ENCODE measurements at places on chromosomes 3 and 15. TPM values are rescaled to one million over a fixed set of nuclear protein-coding genes. Genes with fewer than 3 reads are reported as not detected.

GRCh38 chr3:180990505-180990904, 969 bp upstream of the DNAJC19 start:
- DNase-seq = no peak
- H3K36me3 ChIP-seq = no peaks in the 10 kb centered on the region
- H3K27ac ChIP-seq = peak overlapping the region; percentile 89
- no peaks in the 10 kb centered on the region for H3K27me3 ChIP-seq

DNA sequence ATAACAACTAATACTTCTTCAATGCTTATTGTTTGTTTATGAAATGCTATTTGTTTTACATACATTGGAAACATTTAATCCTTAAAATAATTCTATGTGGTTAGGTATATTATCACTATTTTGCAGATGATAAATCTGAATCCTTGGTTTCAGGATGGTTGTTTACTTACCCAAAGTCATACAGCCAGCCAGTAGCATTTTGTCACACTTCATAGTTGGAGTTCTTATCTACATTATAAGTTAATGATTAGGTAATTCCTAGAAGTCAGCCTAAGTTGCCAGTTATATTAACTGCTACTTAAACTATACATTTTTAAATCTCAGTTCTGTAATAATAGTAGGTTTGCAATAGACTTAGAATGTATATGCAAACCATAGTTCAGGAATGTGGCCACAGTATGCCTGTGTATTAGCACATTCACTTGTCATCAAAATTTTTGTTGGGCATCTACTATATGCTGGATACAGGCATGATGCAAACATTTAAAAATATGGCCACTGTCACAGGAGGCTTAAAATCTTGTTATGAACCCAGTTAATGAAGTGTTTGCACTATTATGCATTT, 187.9 kb downstream of the UBE2E2 start:
- DNase-seq = no peak
- no peaks in the 10 kb centered on the region for H3K4me1 ChIP-seq
- H3K4me3 ChIP-seq = no peak overlapping the region
- no peak overlapping the region for H3K27ac ChIP-seq
- H3K36me3 ChIP-seq = no peaks in the 10 kb centered on the region

Gene IFT80
- total RNA-seq = 10.5 TPM

DNA sequence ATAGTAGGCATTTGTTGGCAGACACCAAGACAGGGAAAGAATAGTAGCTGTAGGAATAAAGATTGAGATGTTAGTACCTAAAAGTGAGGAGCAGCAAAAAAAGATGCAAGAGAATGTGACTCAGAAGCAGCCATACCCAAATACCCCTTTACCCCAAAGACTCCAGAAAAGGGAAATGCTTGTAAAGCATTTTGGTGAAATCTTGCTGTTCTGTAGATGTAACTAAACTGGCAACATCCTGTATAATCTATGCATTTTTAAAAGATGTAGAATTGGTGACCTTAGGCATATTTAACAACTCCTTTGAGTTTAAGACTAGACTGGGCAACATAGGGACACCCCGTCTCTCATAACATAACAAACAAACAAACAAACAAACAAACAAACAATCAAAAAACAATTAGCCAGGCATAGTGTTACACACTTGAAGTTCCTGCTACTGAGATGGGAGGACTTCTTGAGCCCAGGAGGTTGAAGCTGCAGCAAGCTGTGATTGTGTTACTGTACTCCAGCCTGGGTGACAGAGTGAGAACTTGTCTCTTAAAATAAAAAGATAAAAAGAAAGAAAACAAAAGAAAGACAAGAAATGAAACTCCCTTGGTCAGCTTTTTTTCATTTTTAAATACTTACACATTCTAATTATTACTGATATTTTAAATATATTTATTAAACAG, 361.5 kb upstream of the KCNH8 start:
- H3K4me1 ChIP-seq = no peaks in the 10 kb centered on the region
- no peak overlapping the region for H3K4me3 ChIP-seq
- H3K36me3 ChIP-seq = no peaks in the 10 kb centered on the region

Gene NR1I2
- total RNA-seq = 0.21 TPM

GRCh38 chr15:55267401-55268175, 22.0 kb downstream of the RAB27A start:
- H3K27ac ChIP-seq = no peak overlapping the region
- no peak for DNase-seq
- H3K4me3 ChIP-seq = no peak overlapping the region

Gene TNFSF10
- total RNA-seq = 44.7 TPM

- H3K27me3 ChIP-seq = no peaks in the 10 kb centered on the region
- no peaks in the 10 kb centered on the region for H3K36me3 ChIP-seq
- H3K4me1 ChIP-seq = no peaks in the 10 kb centered on the region
- DNase-seq = no peak
These were observed 17.8 kb downstream of the ALPK3 start for GRCh38 chr15:84834969-84835368.

DNA sequence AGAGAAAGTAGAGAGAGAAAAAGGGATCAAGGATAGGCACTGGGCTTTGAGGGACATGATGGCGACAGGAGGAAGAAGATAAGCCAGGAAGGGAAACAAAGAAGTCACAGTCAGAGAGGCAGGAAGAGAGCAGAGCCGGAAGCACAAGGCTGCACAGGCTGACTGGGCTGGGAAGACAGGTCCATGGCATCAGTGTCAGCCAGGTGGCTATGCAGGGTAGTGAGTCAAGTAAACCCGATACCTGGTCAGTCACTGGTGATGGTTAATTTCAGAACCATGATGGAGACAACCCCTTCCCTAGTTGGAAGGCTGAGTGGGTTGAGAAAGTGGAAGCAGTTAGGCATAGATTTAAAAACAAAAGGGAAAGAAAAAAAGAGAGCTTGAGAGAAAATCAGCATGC, 203.8 kb downstream of the EPHB1 start:
- H3K27ac ChIP-seq = no peak overlapping the region
- no peaks in the 10 kb centered on the region for H3K27me3 ChIP-seq
- no peaks in the 10 kb centered on the region for H3K4me1 ChIP-seq
- H3K4me3 ChIP-seq = no peak overlapping the region
- DNase-seq = no peak
- no peaks in the 10 kb centered on the region for H3K36me3 ChIP-seq

DNA sequence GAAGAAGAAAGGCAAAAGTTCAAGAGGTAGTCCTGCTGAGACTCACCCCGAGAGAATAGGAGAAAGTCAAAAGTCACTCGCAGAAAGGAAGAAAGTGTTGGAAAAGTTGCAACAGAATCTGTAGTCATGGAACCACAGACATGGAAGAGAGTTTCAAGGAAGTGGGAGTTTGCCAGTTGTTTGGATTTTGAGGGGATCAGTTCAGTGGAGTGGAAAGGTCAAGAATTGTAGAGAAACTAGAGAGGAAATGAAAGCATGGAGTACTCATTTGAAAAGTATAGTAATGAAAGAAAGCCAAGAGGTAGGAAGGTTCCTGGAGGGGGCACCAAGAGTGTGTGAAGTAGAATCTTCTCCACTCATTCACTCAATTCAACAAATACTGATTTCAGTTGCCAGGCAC, 34.7 kb downstream of the SPTSSB start:
- no peak overlapping the region for H3K4me3 ChIP-seq
- H3K27me3 ChIP-seq = no peaks in the 10 kb centered on the region
- no peak for DNase-seq
- H3K4me1 ChIP-seq = no peaks in the 10 kb centered on the region

Gene A4GNT
- total RNA-seq = not detected

DNA sequence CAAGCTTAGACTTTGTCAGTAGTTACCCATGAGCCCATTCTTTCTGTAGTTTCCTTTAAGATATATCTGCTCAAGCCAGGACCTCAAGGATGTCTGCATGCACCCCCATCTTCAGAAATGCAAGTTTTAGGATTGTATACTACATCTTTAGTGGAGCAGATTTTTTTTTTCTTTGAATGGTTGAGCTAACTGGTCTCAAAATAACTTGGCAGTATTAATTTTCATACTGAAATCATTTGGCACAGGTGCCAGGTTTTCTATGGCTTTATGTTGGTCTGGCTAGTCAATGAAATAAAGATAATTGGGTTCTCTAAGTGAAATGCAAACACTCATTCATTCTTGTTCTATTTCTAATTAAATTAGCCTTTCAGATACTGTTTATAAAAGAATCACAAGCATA, 108.9 kb downstream of the ATG7 start:
- no peaks in the 10 kb centered on the region for H3K27me3 ChIP-seq
- H3K27ac ChIP-seq = no peak overlapping the region
- H3K36me3 ChIP-seq = no peaks in the 10 kb centered on the region

GRCh38 chr15:52163321-52164190, 27.6 kb downstream of the GNB5 start:
- no peaks in the 10 kb centered on the region for H3K27me3 ChIP-seq
- no peak for DNase-seq
- no peak overlapping the region for H3K27ac ChIP-seq
- H3K4me3 ChIP-seq = no peak overlapping the region
- H3K36me3 ChIP-seq = no peaks in the 10 kb centered on the region

Gene LIPH
- 0.07 TPM for total RNA-seq

DNA sequence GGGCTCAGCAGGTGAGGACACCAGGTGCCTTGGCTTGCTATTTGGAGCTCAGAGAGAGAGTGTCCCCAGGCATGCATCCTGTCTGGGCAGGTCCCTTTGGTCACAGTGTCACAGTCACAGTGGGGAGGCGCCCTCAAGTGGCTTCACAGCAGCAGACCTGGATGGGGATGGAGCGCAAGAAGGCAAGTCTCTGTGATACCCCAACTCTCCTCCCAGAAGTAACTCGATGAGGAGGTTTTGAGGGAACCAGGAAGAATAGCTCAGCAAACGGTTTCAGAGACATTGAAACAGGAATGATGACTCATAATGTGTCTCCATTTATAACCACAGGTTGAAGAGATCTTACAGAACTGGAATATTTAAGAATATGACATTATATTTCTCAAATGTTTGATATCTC, 66.5 kb upstream of the SH3GL3 start:
- no peak for DNase-seq
- no peaks in the 10 kb centered on the region for H3K36me3 ChIP-seq
- no peak overlapping the region for H3K4me3 ChIP-seq
- H3K27ac ChIP-seq = no peak overlapping the region
- H3K27me3 ChIP-seq = no peaks in the 10 kb centered on the region

DNA sequence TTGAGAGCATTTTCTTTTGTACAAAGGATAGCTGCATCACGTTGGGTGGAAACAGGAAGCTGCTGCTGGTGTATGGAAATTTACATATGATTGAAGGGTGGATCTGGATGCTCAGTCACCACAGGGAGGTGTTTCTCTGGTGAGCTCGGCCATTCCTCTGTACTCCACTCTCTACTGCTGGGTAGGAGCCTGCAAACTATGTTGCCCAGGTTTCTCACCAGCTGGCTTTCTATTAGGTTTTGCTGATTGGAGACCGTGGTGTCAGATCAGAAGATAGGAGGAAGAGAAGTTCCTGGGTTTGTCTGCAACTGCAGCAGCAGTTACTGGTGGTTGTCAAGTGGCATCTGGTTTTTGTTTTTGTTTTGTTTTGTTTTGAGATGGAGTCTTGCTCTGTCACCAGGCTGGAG, 61.7 kb downstream of the TAMM41 start:
- no peak for DNase-seq
- H3K4me3 ChIP-seq = no peak overlapping the region
- no peak overlapping the region for H3K27ac ChIP-seq
- H3K27me3 ChIP-seq = no peaks in the 10 kb centered on the region
- H3K36me3 ChIP-seq = no peaks in the 10 kb centered on the region
- no peaks in the 10 kb centered on the region for H3K4me1 ChIP-seq

DNA sequence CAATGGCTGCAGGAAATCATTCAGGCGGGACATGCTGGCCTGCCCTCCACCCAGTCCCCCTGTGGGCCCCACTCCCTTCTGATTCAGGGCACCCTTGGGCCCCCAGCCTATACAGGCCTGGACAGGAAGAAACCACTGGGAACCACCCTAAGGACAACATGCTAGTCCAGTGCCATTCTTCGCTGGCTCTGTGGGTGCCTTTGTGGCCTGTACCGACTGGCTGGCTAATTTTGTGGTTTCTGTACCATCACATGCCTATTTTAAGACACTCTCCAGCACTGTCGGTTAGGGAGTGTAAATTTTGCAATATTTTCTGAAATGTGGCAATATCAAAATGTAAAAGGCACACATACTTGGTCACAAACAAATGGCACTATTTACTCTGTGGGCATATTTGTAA, 61.4 kb upstream of the POLG start:
- H3K27ac ChIP-seq = no peak overlapping the region
- DNase-seq = no peak
- H3K4me3 ChIP-seq = no peak overlapping the region
- H3K36me3 ChIP-seq = no peaks in the 10 kb centered on the region
- H3K4me1 ChIP-seq = no peaks in the 10 kb centered on the region
- peaks cover 41% of the 10 kb centered on the region for H3K27me3 ChIP-seq

Gene TRIM59
- total RNA-seq = 42.9 TPM

Gene RAB6B
- total RNA-seq = 6.0 TPM

DNA sequence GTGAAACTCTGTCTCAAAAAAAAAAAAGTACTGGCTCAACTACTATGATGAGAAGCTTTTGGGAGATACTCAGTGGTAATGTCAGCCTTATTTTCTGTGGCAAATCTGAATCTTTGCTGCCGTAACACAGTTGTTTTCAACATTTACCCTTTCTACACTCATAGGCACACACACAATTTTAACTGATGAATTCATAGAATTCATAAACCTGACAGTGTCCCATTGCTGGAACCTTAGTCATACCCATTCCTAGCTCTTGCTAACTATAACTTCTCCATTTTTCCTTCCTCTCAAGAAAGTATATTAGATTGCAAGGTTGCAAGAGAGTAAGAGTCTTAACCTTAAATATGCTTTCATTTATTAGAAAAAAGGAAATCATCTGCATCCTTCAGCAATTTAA, 496.6 kb downstream of the FHIT start:
- H3K27me3 ChIP-seq = no peaks in the 10 kb centered on the region
- H3K4me3 ChIP-seq = no peak overlapping the region
- no peaks in the 10 kb centered on the region for H3K36me3 ChIP-seq
- H3K27ac ChIP-seq = no peak overlapping the region
- DNase-seq = no peak
- no peaks in the 10 kb centered on the region for H3K4me1 ChIP-seq

DNA sequence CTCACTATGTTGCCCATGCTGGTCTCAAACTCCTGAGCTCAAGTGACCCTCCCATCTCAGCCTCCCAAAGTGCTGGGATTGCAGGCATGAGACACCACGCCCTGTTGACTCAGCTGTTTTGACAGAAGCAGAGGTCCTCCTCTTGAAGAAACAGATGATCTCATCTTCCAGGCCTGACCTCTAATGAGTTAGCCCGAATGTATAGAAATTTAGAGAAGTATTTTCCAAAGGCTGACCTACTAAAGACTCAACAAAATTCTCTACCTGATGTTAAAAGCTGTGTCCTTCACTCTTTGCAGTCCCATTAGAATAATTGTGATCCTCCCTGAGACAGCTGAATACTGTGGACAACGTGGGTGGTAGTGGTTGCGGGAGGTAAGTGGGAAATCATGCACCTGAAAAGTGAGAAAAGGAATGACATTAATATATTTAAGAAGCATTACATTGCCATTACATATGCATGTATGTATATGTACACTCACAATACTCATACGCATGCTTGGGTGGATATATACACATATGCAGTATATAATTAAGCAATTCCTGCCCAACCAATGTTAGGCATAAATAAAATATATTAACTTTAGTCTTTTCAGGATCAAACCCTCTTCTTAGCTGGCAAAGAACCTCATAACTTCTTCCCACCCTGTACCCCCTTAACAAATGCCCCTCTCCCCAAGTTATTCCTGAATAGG, 204.6 kb upstream of the NR2F2 start:
- no peak overlapping the region for H3K27ac ChIP-seq
- peaks cover 4% of the 10 kb centered on the region for H3K4me1 ChIP-seq
- no peak overlapping the region for H3K4me3 ChIP-seq
- DNase-seq = no peak
- no peaks in the 10 kb centered on the region for H3K27me3 ChIP-seq

- no peaks in the 10 kb centered on the region for H3K36me3 ChIP-seq
- H3K4me1 ChIP-seq = no peaks in the 10 kb centered on the region
- no peaks in the 10 kb centered on the region for H3K27me3 ChIP-seq
- no peak for DNase-seq
These were observed 209.5 kb downstream of the EBLN2 start for GRCh38 chr3:73270839-73271483.

All from uterus (tissue), 4 donors.